ENCODE measurements at places on chromosomes 5 and 9. TPM values are rescaled to one million over a fixed set of nuclear protein-coding genes. Genes with fewer than 3 reads are reported as not detected.

TUSC1 gene
- polyA plus RNA-seq, result 17.4 TPM

PITX1 gene
- 0.09 TPM for polyA plus RNA-seq

HRH2 gene
- polyA plus RNA-seq, result 3.1 TPM

EIF4E1B gene
- 0.04 TPM for polyA plus RNA-seq

PIP5K1B gene
- 6.3 TPM for polyA plus RNA-seq

NEUROG1 gene
- polyA plus RNA-seq, result not detected

C5orf24 gene
- 106 TPM for polyA plus RNA-seq
